Caki2 (cell line): ENCODE measurements at places on chromosomes 11 and 22. TPM values are rescaled to one million over a fixed set of nuclear protein-coding genes. Genes with fewer than 3 reads are reported as not detected.

DNA sequence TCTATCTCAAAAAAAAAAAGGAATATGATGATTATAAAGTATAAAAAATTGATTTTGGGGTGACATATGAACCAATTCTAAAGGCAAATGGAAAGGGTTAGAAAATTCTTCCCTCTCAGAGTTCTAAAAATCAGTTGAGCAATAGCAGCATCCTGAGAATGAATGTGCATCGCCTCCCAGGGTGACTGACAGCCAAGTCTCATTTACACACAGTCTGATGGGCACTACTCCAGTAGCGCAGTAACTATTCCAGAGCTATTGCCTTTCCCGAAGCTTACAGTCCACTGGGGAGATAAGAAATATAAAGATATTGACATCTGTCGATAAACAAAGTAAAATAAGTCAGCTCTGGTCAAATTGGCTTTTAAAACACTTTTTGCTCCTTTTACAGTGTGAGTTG, 32.3 kb upstream of the SORL1 start:
- DNase-seq, result no peak

DNA sequence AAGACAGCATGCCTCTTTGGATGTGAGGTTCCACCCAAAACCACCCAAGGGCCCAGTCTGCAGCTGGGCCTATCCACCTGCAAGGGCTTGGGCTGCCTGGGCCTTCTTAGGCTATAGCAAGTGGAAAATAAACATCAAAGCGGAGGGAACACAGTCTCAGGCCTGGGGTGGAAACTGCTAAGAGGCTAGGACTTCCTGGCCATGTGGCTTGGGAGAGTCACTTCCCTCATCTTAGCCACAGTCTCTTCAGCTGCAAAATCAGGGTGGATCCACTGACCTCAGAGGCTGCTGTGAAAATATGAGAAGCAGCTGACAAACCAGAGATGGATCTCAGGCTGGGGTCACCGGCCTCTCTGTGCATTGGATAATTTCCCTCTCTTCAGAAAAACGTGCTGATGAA, 30.6 kb upstream of the TFIP11 start:
- DNase-seq, result no peak

DNA sequence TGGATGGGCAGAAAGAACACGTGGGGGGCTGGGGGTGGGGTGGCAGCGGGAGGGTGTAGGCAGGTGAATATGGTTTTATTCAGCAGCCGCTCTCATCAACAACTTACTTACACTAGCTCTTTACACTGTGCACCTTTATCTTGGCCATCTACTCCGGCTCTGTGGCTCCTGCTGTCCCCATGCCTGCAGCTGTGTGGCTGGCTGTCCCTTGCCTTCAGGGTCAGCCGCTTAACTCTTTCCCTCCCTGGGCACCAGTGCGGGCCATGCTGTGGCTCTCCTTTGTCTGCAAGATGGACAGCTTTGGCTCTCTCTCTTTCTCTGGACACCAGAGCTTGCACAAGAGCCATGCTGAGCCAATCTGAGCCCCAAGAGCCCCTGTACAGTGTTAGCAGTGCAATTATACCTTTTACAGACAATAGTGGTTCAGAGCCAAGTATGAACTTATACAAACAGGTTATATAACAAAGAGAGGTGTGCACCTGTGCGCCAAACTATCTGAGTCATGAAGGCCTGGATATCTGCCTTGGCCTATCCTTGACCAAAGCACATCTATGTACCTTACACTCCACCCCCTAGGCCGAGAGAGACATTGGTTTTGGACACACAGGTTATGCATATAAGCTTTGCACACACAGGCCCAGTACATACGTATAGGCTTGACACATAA, 94.3 kb upstream of the CTSC start:
- DNase-seq, result no peak

DNA sequence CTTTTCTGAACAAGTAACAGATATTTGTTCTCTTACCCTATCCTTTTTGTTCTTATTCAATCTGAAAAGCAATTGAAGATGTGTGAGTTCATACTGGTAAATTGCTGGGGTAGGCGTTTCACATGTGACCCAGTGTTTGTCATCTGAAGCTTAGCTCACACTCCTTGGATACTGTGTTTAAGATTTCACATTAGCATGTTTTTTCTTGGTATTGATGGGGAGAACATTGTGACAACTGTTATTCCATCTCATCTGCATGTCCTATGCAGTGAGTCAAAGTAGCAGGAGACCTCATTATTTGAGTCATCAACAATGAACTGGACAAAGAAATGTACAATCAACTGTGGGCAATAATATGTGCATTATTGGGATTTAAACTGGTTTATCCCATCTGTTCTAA, 691.6 kb upstream of the ANO5 start:
- DNase-seq, result no peak

DNA sequence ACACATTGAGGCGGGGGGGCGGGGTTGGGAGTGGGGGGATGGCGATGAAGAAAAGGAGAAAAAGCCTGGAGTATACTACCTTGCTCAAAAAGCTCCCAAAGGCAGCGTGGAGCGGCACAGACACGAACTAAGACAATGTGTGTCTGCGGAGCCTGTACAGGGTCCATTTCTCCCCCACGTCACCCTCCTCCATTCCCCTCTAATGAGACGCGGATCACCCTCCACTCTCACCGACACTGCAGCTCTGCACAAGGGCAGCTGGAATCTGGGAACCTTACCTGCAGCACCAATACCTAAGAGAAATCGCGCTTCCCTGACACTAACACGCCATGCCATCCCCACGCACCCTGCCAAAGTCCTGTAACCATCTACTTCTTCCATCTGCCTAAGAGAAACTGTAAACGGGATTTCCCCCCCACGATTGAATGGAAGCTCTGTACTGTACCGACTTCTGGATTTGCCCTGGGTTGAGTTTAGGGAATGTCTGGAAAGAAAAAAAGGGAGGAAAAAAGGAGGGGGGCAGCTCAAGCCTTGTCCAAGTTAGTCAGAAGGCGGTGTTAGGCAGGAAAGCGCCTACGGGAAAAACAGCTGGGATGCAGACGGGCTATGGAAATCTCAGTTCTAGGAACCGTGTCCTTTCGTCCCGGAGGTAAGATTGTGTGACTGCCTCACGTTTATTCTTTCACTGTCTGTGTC, 125.7 kb upstream of the C11orf58 start:
- peak; percentile 10 for DNase-seq

DNA sequence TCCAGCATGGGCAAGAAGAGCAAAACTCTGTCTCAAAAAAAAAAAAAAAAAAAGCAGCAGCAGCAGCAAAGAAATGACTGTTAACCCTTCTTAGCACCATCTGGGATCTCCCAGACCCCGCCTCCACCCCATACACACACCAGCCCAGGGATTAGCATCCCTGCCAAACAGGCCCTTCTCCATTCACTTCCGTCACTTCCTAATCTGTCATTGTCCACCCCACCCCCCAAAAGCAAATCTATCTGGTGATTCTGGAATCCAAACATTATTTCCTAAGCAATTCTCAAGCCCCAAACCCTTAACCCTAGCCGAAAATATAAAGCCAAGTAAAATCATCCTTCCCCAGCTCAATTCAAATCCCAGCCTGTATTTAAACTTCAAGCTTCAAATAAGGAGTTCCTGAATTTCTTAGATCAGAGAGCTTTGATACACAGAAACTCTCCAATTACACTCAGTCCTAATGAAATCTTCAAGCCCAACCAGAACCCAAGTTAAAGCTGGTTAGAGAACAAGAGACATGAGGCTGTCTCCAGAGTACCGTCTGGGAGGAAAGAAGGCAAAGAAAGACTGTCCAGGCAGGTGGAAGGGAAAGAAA, 6.0 kb upstream of the AHNAK start:
- no peak for DNase-seq

DNA sequence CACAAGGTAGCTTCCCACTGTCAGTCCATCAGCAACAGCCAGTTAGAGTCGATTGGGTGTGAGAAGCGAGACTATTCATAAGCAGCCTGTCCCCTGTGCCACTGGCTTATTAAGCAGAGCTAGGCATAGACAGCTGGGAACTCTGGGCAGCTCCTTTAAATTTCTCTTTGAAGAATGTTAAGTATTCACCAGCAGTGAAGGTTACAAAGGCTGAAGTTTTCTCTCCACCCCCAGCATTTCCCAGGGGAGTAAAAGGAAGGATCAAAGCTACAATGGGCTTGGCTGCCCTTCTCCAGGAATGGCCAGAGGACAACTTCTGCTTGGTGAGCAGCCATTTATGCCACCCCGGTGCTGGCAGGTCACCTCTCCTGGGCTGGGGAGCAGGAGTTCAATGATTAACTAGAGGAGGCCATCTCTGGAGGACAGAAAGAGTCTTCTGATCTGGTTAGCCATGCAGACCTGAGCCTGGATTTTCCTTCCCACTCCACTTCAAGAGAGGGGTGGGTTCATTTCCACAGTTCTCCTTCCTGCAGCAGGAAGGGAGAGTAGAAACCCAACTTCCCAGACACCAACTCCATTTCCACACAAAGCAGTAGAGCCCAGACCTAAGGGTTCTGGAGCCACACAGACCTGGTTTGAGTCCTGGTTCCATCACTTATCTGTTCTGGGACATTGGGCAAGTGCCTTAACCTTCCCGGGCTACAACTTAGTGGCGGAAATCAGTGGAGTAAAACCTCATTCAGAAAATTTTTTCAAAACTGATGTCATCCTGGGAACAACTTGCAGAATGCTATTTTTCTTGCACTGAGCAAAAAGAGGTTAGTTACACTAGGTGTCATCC, 22.6 kb downstream of the POU2AF3 start:
- no peak for DNase-seq

GRCh38 chr11:109984634-109985289, 108.4 kb upstream of the ZC3H12C start:
- DNase-seq, result no peak

DNA sequence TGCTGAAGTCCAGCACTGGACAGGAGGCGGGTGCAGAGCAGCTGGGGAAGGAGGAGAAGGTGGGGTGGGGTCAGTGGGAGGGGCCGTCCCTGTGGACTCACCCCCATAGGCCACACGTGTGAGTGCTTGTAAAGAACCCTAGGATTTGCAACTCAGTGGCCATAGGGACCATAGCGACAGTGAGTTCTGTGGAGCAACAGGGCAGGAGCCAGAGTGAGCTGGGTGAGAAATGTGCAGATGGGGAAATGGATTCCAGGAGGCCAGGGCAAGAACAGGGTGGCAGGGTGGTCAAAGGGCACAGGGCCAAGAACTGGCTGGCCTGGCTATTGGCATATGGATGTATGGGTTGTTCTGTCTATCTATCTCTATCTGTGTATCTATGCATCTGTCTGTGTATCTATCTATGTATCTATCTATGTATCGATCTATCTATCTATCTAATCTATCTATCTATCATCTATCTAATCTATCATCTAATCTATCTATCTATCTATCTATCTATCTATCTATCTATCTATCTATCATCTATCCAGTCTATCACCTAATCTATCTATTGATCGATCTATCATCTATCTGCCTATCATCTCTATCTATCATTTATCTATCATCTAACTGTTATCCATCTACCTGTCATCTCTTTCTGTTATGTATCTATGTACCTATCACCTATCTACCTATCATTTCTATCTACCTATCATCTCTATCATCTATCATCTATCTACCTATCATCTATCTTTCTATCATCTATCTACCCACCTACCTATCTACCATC, 889.0 kb downstream of the TBC1D22A start:
- no peak for DNase-seq

DNA sequence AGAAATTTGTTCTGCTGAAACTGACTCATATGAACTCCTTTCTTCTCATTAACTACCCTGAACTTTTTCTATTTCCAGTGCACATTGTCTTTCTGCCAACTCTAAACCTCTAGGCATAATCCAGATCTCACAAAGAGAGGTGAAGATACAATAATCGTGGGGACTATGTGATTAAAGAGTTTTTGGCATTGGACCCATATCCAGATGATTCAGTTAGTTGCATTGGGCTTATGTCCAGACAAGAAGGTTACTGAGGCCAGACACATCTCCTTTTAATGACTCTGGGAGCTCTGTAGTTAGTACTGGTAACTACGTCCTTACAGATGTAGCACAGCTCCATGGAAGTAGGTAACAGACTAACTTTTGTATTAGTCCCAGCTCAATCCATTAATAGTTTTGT, 273.0 kb downstream of the CASP12 start:
- no peak for DNase-seq

DNA sequence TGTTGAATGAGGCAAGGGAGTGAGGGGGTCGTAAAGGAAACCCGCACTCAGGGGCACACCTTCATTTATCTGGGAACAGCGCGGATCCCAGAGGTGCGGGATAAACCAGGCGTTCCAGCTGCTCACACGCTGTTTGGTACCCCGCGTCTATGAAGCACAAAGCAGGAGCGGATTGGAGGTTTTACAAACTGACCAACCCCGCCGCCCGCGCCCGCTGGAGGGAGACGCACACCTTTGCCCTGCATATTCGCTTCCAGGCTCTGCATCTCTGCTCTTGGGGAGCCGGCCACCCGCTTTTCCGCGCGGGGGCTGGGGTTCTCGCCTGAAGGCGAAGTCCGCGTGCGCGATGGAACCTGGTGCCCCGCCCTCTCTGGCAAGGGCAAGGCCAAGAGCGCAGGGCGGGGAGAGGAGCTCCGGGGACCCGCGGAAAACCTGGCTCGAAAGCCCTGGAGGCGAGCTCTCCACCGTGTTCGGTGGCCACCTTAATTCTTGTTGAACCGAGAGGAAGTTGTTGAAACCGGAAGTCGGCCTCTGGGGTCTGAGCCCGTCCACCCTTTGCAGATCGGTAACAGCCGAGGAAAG, 6.8 kb upstream of the ALX4 start:
- DNase-seq, result no peak

DNA sequence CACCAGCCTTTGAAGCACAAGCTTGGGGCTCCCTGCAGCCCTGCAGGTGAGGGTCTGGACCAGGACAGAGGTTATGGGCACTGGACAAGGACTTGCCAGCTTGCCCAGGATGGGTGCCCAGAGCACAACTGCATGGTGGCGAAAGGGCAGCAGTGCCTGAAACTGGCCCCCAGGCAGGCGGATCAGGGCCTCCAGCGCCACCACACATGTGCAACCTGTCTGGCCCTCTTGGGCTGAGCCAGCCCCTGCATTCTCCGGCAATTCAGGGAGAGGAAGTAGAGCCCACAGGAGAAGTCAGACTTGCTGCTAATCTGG, 18.8 kb downstream of the MB start:
- no peak for DNase-seq

GRCh38 chr11:71530602-71531001, 3.5 kb downstream of the KRTAP5-7 start:
- DNase-seq, result no peak

DNA sequence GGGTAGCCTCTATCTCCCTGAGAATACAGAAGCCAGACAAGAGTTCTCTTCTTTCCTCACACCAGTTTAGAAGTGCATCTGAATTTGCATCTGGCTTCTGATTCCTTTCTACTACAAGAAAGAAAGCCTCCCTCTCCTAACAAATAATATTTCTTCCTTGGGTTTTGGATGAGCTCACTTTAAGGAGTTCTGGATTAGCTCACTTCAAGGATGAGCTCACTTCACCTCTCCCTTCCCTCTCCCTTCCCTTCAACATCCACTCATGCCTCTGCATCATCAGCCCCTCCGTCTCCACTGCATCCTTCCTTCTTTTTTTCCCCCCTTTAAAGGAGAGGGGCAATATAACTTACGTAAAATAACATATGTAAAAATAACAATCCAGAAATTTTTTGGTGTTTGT, 1.6 kb upstream of the MTNR1B start:
- DNase-seq, result no peak

Gene MAJIN
- 0.38 TPM in 1 of 2 replicates, not detected in the other for total RNA-seq

Gene OR51E2
- 0.17 TPM in 1 of 2 replicates, not detected in the other for total RNA-seq

Gene MMP12
- total RNA-seq, result not detected in 2 replicates

Gene HBG1
- total RNA-seq, result not detected in 2 replicates

Gene CELSR1
- total RNA-seq, result 94.1 and 98.7 TPM in 2 replicates

Gene MUC2
- not detected in 2 replicates for total RNA-seq

Gene TIMP3
- 0.14 TPM in 1 of 2 replicates, not detected in the other for total RNA-seq

Gene VPREB1
- total RNA-seq, result not detected in 2 replicates

Gene OR2AT4
- total RNA-seq, result not detected in 2 replicates

Gene TMPRSS5
- total RNA-seq, result 0.32 TPM in 1 of 2 replicates, not detected in the other
